ENCODE measurements at places on chromosomes 6 and 20.

- DNase-seq, result peak; percentile 90
Observed at GRCh38 chr6:158854214-158855101, 35.3 kb upstream of the EZR start.

- DNase-seq, result peak; percentile 77
Observed at GRCh38 chr20:1108437-1108920, 9.9 kb upstream of the PSMF1 start.

DNA sequence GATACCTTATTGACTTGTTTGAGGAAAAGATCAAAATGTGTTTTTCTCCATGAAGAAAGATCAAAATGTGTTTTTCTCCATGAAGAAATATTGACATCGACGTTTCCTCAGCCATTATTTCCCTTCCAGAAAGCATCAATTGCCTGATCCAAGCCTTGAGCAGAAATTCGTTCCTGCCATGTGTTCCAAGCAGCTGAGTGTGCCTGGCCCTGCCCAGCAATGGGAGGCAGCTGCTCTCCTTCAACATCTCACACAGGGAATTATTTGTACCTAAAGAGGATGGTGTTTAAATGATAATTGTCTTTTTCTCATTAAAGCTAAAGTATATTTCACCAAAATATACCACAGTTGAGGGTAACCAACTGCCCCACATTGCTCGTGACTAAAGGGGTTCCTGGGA is 7.8 kb upstream of the DUSP22 start:
- no peak for DNase-seq

DNA sequence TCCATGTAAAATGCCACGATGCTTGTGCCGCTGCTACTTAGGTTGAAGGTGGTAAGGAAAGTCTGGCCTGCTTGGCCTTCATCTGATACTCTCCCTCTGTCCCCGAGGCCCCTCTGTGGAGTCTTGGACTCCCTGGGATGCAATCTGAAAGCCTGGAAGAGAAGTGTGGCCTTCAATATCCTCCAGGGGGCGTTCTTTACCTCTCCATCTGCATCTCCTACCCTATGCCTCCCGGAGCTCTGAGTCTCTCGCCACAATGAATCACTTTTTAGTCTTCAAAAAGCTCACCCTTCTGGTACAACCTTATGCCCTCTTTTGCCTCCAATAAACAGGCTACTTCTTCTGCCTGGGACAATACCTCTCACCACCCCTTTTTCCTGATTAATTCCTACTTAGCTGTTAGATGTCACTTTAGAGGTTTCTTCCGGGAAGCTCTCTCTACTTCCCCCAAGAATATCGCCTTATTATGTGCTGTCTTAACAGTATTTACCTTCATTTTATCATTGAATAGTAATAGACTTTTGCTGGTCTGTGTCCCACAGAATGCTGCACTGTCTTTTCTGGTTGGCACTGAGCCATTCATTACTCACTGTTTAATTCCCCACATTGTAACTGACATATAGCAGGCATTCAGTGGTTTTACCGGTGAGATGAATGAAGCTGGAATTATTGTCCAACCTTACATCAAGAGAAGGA is 13.9 kb upstream of the ATG5 start:
- peak; percentile 87 for DNase-seq

- DNase-seq, result no peak
Observed at GRCh38 chr6:150149146-150149545, 6.3 kb downstream of the PPP1R14C start.

- no peak for DNase-seq
Observed at GRCh38 chr6:133749427-133749826, 139.5 kb upstream of the TCF21 start.

DNA sequence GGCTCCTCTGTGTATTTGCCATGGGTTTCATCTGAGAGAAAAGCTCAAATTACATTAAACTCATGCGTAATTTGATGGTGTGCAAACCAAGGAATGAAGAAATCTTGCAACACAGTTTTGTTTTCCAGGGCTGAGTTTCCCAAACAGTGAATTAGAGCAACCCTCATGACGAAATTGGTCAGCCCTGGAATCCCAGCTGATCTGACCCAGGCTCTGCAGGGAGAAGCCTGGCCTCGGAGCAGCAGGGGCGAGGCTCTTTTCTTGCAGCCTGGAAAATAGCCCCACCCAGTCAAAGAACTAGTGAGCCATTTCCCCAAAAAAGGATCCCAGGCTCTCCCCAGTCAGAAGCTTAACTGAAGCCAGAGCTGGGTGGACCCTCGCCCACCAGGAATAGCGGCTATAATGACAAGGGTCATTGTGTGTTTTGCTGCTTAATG is 107.3 kb upstream of the SNX9 start:
- DNase-seq, result no peak

- DNase-seq, result no peak
Observed at GRCh38 chr6:158142789-158143188, 25.3 kb downstream of the SERAC1 start.

DNA sequence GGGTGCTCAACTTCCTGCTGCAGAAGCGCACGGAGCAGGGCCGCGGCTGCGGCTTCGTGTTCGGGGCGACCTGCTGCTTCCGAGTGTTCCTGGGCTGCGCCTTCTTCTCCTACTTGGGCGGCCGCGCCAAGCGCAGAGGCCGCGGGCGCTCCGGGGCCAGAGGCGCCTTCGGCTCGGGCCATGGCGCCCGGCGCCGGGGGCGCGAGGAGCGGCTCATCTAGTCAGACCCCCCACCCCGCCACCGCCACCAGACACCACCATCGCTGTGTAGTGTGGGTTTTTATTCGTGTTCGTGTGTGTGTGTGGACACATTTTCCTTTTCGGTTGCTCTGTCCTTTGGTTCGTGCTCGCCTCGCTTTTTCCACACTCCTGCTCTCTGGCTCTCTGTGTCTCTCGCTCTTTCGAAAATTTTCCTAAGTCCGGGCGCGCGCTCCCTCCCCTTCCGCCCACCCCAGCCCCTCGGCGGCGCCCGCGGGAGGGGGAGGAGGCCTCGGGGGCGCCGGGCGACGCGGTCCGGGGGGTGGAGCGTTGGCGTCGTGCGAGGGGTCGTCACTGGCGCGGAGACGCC is 38.1 kb downstream of the GNAS start:
- peak; percentile 79 for DNase-seq

GRCh38 chr6:123904228-123904627 is 100.6 kb downstream of the NKAIN2 start:
- peak; percentile 67 for DNase-seq

GRCh38 chr6:4923081-4923480 is 80.8 kb downstream of the RPP40 start:
- no peak for DNase-seq

GRCh38 chr6:22880686-22881433 is 311.5 kb downstream of the HDGFL1 start:
- no peak for DNase-seq

- no peak for DNase-seq
Observed at GRCh38 chr20:58965270-58966064, 15.6 kb upstream of the NELFCD start.

DNA sequence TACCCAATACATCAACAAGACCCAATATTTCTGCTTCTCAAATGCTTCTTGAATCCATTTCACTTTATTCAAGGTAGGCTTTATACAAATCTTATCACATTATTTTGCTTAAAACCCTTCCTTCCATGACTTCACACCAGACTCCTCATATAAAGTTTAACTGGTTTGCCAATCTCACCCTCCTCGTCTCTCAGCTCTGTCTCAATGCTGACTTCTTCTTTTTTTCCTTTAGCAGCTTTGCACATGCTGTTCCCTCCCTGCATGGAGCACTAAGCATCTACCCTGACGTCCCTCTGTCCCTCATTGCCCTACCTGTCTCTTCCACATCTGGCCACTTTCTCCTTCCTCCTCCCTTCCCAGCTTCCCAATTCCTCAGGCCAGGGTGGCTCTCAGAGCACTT is 31.4 kb downstream of the KCNK17 start:
- no peak for DNase-seq

DNA sequence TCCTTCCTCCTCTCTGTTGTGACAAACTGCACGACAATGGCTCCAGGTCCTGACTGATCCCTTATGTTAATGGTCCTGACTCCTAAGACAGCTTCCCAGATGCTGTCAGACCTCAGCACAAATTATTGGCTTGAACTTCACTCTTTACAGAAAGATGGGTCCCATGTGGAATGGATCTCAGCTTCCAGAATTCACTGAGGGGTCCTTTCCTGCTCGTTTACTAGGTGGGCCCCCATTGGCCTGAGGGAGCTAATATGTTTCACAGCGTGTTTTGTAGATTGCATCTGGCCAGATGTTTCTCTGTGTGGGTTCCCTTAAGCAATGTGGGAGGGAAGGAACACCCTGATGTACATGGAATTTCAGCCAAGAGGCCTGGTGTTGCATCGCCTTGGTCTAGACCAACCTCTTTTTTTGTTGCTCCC is 826.6 kb downstream of the MAFB start:
- DNase-seq, result no peak

GRCh38 chr6:51213811-51214210 is 395.1 kb downstream of the TFAP2B start:
- DNase-seq, result no peak

GRCh38 chr6:44041461-44042260 is 85.6 kb downstream of the MRPL14 start:
- no peak for DNase-seq

GRCh38 chr20:15220009-15220656 is 882.7 kb upstream of the FLRT3 start:
- no peak for DNase-seq

- DNase-seq, result no peak
Observed at GRCh38 chr20:62330576-62331317, 27.9 kb downstream of the ADRM1 start.

DNA sequence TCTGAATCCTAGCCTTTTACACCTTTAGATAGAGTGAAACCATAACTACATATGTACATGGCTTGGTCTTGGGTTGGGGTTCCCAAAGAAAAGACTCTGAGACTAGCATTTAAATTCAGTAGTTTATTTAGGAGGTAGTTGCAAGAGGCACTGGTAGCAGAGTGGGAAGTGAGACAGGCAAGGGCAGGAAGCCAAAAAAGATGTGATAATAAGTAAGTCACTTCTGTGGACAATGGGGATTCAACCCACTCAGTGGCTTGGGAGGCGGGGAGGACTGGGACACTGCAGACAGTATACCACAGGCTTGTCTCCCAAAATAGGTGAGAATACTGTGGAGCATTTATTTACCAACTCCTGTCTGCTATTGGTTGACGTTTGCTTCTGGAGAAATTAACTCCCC is 131.9 kb downstream of the SLC24A3 start:
- peak; percentile 11 for DNase-seq

DNA sequence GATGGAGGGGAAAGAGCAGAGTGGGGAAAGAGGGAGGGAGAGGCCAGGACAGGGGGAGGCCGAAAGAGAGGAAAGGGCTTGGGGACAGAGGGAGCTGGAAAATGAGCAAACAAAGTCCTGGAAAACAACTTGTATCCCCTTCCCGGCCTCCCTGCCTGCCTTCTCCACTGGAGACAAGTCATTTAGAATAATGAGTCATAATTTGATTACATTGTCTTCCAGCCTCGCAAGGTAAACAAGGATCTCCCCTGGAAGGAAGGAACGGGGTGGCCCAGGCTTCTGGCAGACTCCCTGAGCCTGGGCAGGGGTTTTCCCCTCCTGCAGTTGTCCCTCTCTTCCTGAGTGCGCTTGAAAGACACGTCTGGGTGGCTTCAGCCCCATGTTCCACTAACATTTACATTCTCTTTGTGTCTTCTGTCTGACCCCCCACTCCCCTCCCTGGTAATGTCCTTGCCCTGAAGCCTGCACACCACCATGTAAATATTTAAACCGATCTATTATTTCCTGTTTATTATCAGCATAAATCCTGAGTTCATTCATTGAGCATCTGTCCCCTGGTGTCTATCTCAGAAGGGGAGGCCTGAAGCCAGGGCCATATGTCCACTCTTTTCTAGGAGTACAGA is 12.1 kb upstream of the MRPS18A start:
- no peak for DNase-seq

DNA sequence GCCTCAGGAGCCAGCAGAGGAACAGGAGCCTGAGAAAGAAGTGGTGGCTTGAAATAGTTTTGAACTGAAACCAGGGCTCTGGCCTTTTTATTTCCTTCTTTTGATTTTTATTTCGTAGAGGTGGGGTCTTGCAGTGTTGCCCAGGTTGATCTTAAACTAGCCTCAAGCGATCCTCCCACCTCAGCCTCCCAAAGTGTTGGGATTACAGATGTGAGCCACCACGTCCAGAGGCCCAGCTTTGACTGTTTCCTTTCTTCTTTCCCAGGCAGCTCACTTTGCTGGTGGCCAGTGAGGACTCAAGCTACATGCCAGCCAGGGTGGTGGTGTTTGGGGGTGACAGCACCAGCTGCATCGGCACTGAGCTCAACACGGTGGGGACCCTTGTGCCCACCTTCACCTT is 20.5 kb downstream of the CUL9 start:
- no peak for DNase-seq

GRCh38 chr6:4587171-4587570 is 189.0 kb upstream of the CDYL start:
- no peak for DNase-seq

DNA sequence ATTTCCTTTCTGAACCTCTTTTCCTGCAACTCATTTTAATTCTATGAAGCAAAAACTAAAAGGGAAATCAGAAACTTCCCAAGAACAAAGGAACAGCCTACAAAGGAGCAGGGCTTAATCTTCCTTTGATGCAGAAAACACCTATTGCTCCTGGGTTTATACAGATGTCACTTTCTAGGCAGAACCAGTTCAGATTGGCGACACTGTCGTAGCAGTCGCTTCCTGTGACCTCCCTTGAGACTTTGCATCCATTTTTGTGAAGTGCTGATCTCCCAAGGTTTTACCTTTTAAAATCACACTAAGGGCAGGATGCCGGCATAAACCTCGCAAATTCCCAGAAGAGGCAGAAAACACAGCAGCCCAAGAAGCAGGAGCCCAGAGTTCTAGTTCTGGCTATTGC is 40.1 kb downstream of the JAG1 start:
- no peak for DNase-seq

DNA sequence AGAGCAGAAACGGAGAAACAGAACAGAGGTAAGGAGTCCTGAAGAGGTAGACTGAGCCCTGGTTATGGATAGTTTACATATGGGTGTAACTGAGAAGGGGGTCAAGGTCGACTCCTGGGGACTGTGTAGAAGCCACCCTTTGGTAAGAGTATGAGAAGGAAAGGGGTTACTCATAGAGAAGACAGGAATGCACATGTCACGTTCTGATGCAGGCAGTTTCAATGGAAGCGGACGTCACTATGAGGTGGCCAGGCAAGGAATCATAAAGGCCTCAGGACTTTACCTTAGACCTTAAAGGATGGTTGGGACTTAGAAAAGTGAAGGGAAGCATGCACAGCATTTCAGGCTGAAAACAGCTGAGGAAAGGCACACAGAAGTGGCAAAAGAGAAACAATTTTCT is 25.1 kb downstream of the RGS17 start:
- no peak for DNase-seq

- no peak for DNase-seq
Observed at GRCh38 chr6:162845972-162846371, 118.2 kb downstream of the PACRG start.

DNA sequence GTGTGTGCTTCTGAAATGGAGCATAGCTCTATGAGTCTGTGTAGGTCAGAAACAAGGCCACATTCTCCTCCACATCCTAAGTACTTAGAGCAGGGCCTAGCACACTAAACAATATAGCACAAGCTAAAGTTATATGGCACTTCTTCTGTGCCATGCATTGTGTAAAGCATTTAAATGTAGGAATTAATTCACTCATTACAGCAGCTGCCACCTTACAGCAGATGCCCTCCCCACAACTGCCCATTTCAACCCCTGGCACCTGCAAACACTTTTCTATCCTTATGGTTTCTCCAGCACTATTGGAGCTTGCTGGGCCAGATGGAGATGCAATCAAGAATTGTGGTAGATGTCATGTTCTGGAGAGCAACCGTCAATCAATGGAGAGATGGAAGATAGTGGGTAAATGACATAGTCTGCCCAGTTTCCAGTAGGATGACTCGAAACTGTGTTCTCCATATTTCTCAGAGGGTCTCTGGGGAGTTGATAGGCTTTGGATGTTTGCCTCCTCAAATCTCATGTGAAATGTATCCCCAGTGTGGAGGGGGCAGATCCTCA is 373.7 kb downstream of the DOK5 start:
- no peak for DNase-seq

Data from hematopoietic multipotent progenitor cell treated with erythropoietin and hydrocortisone succinate and interleukin-3 and kit ligand, for 6 days (in vitro differentiated cells).